Immature natural killer cell (primary cell): ENCODE measurements at places on chromosomes 16 and 17. TPM values are rescaled to one million over a fixed set of nuclear protein-coding genes. Genes with fewer than 3 reads are reported as not detected.

- H3K4me1 ChIP-seq = no peaks in the 10 kb centered on the region
- no peak overlapping the region for H3K27ac ChIP-seq
- no peaks in the 10 kb centered on the region for H3K36me3 ChIP-seq
- H3K27me3 ChIP-seq = peaks cover 6% of the 10 kb centered on the region
- no peak for DNase-seq
Observed at GRCh38 chr16:87831421-87832136, 37.7 kb downstream of the SLC7A5 start.

DNA sequence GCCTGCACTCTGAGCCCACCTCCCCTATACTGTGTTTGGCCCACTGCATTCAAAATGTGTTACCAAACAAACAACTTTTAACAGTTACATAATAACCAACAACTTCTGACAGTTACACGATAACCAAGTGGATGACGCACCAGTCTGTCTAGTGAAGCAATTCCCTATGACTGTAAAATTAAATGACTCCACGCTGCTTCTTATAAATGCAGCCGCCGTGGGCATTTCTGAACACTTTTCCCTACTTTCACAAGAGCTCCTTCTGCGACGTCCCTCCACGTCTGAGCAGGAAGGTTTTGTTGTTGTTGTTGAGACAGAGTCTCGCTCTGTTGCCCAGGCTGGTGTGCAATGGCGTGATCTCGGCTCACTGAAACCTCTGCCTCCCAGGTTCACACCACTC, 27.6 kb downstream of the ZNF276 start:
- no peak for DNase-seq
- no peak overlapping the region for H3K27ac ChIP-seq
- no peak overlapping the region for H3K4me3 ChIP-seq
- H3K36me3 ChIP-seq = peaks cover 4% of the 10 kb centered on the region
- H3K4me1 ChIP-seq = peaks cover 15% of the 10 kb centered on the region

- DNase-seq = no peak
- H3K4me3 ChIP-seq = no peak overlapping the region
- peaks cover 1% of the 10 kb centered on the region for H3K27me3 ChIP-seq
Observed at GRCh38 chr16:50974438-50975036, 176.5 kb downstream of the SALL1 start.

GRCh38 chr17:49694847-49695697, 12.7 kb downstream of the SLC35B1 start:
- peaks cover 9% of the 10 kb centered on the region for H3K27me3 ChIP-seq
- peak; percentile 63 for DNase-seq
- peak overlapping the region; percentile 64 for H3K4me3 ChIP-seq
- peaks cover 22% of the 10 kb centered on the region for H3K4me1 ChIP-seq

Gene CDRT4
- polyA plus RNA-seq = 5.1 TPM

Gene HBQ1
- 10.3 TPM for polyA plus RNA-seq

Gene ABCC11
- not detected for polyA plus RNA-seq
